ENCODE measurements at places on chromosomes 12 and 14. TPM values are rescaled to one million over a fixed set of nuclear protein-coding genes. Genes with fewer than 3 reads are reported as not detected.
A peak's percentile ranks its signal among the peaks of the same experiment; 100 is the strongest.

- H3K36me3 ChIP-seq: peaks cover 14% of the 10 kb centered on the region
- peak overlapping the region; percentile 16 for H3K4me3 ChIP-seq
- H3K27me3 ChIP-seq: no peaks in the 10 kb centered on the region
- H3K4me1 ChIP-seq: peaks cover 34% of the 10 kb centered on the region
- DNase-seq: no peak
Observed at GRCh38 chr12:122368361-122369073, 54.0 kb downstream of the CLIP1 start.

DNA sequence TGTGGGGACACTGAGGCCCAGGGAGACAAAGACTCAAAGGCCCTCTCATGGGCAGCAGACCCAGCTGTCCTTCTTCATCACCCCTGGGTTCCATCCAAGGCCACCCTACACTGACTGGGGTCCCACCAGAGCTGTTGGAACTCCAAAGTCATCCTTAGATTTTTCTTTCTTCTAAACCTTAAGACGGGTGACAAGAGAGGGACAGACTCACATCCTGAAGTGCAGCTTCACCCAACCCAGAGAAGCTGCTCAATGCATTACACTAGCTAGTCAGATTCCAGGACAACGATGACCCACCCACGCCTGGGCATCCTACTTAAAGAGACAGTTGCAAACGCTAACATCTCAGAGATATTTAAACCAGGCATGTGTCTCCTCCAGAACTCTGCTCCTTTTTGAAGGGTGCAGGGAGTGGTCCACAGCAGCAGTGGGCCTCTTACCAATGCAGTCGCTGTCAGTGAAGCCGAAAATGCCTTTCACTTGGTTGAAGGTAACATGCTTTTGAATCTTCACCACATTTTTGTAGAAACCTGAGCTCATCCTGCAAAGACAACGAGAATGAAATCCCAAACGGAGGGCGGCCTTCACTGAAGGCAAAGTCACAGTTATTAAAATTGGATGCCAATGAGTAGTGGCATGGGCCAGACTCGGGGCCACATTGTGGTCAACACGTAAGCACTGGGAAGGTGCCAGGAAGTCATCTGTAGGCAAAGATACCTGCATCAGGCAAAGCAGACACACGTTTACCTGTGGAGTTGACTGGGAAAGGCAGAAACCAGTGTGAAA is 23.4 kb downstream of the SLC25A47 start:
- peaks cover 48% of the 10 kb centered on the region for H3K36me3 ChIP-seq
- H3K27me3 ChIP-seq: no peaks in the 10 kb centered on the region
- no peak overlapping the region for H3K4me3 ChIP-seq

DNA sequence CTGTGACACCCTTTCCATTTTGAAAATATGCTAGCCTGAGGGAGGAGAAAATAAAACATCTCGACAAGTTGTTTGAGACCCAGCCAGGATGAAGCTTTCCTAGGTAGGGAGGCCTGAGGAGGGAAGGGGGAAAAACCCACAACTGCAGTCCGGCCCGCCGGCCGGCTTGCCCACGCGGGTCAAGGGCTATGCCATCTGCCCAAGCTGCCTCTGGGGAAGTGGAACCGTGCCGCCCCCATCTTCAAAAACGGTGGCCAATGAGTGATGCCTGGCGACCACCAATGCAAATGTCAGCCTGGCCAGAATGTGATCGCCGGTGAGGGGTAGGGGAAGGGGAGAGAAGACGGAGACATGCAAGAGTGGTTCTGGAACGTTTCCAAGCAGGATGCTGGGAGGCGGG is 263.5 kb upstream of the ALG10B start:
- H3K36me3 ChIP-seq: no peaks in the 10 kb centered on the region
- no peak for DNase-seq
- H3K4me3 ChIP-seq: no peak overlapping the region

GPD1 gene
- total RNA-seq: under 0.01 TPM

EIF2S1 gene
- 127 TPM for total RNA-seq

GRCh38 chr14:50944647-50945413 is 547 bp upstream of the PYGL start:
- H3K27me3 ChIP-seq: no peaks in the 10 kb centered on the region
- H3K4me3 ChIP-seq: peak overlapping the region; percentile 86
- peaks cover 22% of the 10 kb centered on the region for H3K4me1 ChIP-seq
- peaks cover 10% of the 10 kb centered on the region for H3K36me3 ChIP-seq

DNA sequence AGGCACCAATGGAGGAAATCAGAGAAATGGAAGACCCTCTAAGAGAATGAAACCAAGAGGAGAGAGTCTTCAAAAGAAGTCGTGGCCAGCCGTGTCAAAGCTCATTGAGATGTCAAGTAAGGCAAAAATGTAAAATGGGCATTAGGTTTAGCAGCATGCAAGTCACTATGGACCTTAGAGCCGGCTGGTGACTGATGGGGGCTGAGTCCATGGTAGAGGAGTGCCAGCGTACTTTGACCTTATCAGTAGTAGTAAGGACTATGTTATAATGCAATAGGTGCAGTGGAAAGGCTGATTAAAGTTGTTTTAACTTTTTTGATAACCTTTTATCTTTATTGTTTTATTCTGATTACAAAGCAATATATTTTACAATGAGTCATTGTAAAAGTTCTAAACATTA is 66.5 kb downstream of the ANO6 start:
- no peaks in the 10 kb centered on the region for H3K36me3 ChIP-seq
- no peak overlapping the region for H3K27ac ChIP-seq
- H3K27me3 ChIP-seq: no peaks in the 10 kb centered on the region
- peaks cover 22% of the 10 kb centered on the region for H3K4me1 ChIP-seq

DNA sequence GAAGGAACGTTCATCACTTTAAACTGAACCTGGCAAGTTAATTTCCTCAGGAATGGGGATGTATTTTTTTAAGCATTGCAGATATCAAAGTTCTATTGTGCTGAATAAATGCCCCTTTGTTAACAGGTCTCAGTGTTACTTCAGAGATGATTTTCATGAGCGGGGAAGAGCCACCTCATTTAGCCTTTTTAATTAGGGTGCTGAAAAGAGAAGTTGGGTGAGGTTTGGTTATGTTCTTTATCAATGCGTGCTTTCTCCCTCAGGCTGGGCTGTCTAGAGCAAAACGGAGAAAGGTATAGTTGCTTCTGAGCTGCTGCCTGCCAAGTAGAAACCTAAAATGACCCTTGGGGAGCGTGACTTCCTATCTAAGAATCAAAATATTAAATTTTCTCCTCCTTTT is 8.0 kb upstream of the HIP1R start:
- no peak overlapping the region for H3K27ac ChIP-seq
- peaks cover 8% of the 10 kb centered on the region for H3K27me3 ChIP-seq
- H3K36me3 ChIP-seq: no peaks in the 10 kb centered on the region
- no peaks in the 10 kb centered on the region for H3K4me1 ChIP-seq
- H3K4me3 ChIP-seq: no peak overlapping the region

DNA sequence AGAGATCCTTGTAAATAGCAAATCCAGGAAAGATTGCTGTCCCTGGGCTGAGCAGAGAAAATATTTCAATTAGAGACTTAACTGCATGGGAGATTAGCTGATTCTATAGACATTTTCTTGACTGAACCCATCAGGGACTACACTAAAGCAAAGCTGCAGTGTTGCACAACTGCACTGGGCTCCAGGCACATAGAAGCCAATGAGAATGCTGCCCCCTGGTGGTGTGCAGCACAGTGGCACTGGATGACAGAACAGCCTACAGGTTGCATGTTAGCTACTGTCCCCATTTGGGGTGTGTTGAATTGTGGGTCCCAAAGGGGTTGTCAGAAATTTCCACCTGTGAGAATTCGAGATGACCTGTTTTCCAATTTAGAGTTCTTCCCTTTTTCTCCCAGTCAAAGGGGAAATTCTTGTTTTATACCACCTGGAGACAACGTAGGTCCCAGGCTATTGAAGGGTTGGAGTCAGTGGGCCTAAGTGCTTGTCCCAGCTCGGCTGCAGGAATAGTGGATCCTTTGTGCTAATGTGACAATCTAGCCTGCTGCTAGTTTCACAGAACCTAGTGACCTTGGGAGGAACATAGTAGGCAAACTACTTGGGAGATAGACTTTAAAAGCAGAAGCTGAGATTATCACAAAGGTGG is 114.7 kb downstream of the SLC8A3 start:
- H3K27ac ChIP-seq: no peak overlapping the region
- no peaks in the 10 kb centered on the region for H3K4me1 ChIP-seq

GRCh38 chr12:46751173-46751572 is 74.6 kb downstream of the SLC38A4 start:
- H3K27ac ChIP-seq: no peak overlapping the region
- H3K27me3 ChIP-seq: no peaks in the 10 kb centered on the region
- H3K36me3 ChIP-seq: no peaks in the 10 kb centered on the region
- H3K4me1 ChIP-seq: no peaks in the 10 kb centered on the region

- no peaks in the 10 kb centered on the region for H3K36me3 ChIP-seq
- no peaks in the 10 kb centered on the region for H3K27me3 ChIP-seq
- no peak overlapping the region for H3K27ac ChIP-seq
- DNase-seq: no peak
- H3K4me1 ChIP-seq: no peaks in the 10 kb centered on the region
Observed at GRCh38 chr14:55867311-55867710, 250.9 kb upstream of the PELI2 start.

GRCh38 chr12:100666588-100666987 is 93.1 kb downstream of the GAS2L3 start:
- H3K4me3 ChIP-seq: no peak overlapping the region
- peak; percentile 52 for DNase-seq
- H3K27ac ChIP-seq: no peak overlapping the region
- H3K36me3 ChIP-seq: no peaks in the 10 kb centered on the region
- H3K4me1 ChIP-seq: peaks cover 3% of the 10 kb centered on the region

VDR gene
- 32.2 TPM for total RNA-seq

DNA sequence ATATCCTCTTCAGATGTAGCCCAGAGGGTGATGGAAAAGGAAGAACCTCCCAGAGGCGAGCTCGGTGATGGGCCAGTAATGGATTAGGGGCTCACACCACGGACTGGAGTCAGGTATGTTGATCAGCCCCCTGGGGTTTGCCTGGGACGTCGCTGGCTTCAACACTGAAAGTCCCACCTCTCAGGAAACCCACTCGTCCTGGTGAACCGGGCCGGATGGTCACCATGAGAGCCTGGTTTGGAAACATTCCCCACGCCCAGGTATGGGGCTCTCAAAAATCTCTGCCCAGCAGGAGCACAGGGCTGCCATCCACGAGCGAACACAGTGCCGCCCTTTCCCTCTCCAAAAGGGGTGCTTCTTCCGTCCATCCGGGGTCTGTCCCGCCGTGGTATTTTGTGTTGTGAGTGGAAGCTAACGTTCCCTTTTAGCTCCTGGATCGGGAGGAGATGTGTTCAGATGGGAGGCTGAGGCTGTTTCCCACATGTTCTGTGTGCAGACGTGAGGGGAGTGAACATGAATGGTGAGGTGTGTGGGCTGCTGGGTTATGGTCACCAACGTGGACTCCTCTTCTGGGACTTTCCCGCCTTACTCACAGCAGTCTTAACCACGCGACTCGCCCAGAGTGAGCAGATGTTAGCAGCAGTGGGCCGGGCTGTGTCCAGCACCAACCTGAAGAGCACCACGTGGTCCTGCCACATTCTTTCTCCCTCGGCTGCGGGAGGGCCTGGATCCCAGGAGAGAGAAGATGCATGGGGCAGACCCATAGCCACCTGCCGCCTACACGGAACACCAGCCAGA is 139.2 kb downstream of the KIF26A start:
- H3K4me3 ChIP-seq: no peak overlapping the region
- H3K27me3 ChIP-seq: no peaks in the 10 kb centered on the region
- H3K27ac ChIP-seq: no peak overlapping the region
- H3K4me1 ChIP-seq: no peaks in the 10 kb centered on the region
- DNase-seq: peak; percentile 53

STYK1 gene
- under 0.01 TPM for total RNA-seq

KRT75 gene
- not detected for total RNA-seq

LUM gene
- 1,762 TPM for total RNA-seq

- DNase-seq: no peak
- no peak overlapping the region for H3K4me3 ChIP-seq
- no peaks in the 10 kb centered on the region for H3K36me3 ChIP-seq
- H3K27me3 ChIP-seq: no peaks in the 10 kb centered on the region
- no peak overlapping the region for H3K27ac ChIP-seq
Observed at GRCh38 chr12:69204191-69204590, 35.2 kb upstream of the CPSF6 start.

AQP5 gene
- total RNA-seq: not detected

ACOT4 gene
- 1.8 TPM for total RNA-seq

DNA sequence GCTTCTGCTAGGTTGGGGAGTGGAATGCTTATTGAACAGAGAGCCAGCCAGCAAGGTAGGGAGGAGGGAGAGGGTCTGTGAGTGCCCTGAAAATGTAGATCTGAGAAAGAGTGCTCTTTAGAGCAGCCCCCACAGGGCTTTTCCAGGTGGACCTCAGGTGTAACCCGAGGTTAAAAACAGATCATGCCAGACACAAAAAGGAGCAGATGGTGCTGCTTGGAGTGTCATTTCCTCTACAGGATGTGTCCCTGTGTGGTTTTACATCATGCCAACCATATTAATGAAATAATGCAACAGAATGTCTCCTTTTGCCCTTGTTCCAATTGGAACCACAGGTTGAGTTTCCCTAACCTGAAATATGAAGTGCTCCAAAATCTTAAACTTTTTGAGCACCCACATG is 6.4 kb downstream of the SUSD6 start:
- H3K4me3 ChIP-seq: no peak overlapping the region
- H3K36me3 ChIP-seq: no peaks in the 10 kb centered on the region
- no peak overlapping the region for H3K27ac ChIP-seq
- no peak for DNase-seq

DNA sequence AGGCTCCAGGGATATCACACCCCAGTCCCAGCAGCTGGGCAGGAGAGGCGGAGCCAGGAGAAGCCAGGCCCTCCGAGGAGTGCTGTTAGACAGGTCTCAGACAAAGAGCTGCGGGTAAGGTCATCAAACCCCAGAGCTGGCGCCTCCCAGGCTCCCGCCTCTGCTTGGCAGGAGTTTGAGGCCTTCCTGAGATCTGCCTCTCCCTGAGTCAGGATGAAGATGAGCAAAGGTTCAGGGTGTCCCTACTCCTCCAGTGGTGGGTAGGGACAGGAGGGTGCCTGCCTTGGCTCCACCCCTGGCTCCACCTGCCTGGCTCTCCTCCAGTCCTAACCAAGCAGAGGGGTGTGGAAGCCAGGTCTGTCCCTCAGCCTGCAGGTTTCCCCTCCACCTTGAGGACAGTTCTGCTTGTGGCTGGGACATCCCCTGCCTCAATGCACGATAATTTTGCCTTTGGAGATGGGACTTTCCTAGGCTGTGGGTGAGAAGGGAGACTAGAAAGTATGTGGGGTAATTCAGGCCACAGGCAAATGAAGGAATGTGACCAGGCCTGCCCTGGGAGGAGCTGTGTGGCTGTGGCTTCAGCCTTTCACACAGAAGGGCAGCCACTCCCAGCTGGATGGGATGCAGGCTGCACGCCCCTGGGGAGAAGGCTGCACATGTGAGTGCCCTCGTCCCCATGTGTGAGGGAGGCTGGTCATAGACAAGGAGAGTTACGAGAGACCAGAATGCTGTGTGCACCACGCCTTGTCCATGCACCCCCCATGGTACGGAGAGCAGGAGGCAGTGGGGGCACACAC is 2.2 kb downstream of the PLEKHG6 start:
- DNase-seq: peak; percentile 91
- H3K4me1 ChIP-seq: peaks cover 10% of the 10 kb centered on the region
- H3K4me3 ChIP-seq: no peak overlapping the region
- H3K27ac ChIP-seq: no peak overlapping the region

- DNase-seq: no peak
- H3K4me1 ChIP-seq: no peaks in the 10 kb centered on the region
- H3K27me3 ChIP-seq: no peaks in the 10 kb centered on the region
- H3K4me3 ChIP-seq: no peak overlapping the region
Observed at GRCh38 chr12:128316973-128317526, 50.1 kb downstream of the TMEM132C start.

ARHGDIB gene
- 1.5 TPM for total RNA-seq
